ENCODE measurements at places on chromosomes 1 and 21.

DNA sequence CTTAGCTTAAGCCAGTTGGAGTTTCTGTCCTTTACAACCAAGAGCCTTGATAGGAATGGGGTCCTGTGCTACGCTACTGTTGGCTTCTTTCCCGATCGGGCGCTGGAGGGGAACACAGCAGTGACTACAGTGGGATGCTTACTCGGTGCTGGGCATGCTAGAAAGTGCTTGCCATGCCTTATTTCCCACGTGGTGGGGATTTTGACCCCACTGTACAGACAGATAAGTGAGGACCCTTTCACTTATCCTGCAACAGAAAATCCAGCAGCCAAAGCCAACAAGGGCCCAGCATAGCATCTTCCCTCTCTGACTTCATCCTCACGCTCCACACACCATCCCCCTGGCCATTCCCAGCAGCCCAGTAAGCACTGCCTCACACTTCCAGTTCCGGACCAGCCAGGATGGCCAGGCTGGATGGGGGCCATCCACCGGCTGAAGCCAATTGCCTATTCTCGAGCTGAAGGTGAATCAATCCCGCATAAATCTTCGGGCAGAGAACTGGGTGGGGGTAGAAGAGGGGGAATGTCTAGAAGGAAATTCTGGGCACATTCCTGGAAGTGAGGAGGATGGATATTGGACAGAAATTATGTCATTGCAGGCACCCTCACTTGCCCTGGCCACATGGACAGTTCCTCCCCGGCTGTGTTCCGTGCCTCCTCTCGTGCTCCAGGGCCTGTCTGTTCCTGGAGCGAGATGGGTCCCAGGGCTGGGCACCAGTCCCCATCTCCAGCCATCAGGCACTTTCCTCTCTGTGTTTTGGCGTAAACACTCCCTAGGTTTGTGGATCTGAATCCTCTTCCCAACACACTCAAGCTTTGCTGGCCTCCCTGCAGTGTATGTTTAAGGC, 2.0 kb upstream of the ABCG1 start:
- no peak for DNase-seq

- no peak for DNase-seq
Observed at GRCh38 chr1:208233546-208233945, 10.6 kb downstream of the PLXNA2 start.

DNA sequence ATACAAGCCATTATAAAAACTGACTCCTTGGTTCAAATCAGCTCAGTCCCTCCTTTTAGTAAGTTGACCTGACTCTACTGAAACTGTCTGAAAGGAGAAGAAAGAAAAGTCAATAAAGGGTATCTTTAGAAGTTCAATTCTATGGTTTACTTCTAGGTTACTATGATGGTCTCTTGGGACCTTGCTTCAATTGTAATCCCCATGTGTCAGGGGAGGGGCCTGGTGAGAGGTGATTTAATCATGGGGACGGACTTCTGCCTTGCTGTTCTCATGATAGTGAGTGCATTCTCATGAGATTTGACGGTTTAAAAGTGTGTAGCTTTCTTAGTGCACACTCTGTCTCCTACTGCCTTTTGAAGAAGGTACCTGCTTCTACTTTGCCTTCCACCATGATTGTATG, 31.7 kb upstream of the FNBP1L start:
- no peak for DNase-seq

DNA sequence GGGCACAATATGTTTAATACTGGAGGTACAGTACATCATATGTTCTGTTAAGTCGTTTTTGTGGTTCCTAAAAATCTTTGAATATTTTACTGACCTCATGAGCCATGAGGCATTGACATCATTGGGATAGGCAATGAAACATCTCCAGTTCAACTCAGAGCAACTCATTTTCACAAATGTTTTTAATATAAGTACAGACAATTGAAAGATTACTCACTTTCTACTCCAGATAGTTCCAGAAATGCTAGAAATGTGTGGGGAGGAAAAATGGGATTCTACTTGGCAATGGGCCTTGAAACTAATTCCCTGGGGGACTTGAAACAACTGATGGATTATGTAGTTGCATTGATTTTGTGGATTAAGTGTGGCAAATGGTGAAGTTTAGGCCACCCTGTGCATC, 7.2 kb upstream of the C8B start:
- no peak for DNase-seq

Measured in hematopoietic multipotent progenitor cell treated with erythropoietin and hydrocortisone succinate and interleukin-3 and kit ligand, for 17 days (in vitro differentiated cells).